ENCODE measurements at places on chromosomes 1 and 21. TPM values are rescaled to one million over a fixed set of nuclear protein-coding genes. Genes with fewer than 3 reads are reported as not detected.

DNA sequence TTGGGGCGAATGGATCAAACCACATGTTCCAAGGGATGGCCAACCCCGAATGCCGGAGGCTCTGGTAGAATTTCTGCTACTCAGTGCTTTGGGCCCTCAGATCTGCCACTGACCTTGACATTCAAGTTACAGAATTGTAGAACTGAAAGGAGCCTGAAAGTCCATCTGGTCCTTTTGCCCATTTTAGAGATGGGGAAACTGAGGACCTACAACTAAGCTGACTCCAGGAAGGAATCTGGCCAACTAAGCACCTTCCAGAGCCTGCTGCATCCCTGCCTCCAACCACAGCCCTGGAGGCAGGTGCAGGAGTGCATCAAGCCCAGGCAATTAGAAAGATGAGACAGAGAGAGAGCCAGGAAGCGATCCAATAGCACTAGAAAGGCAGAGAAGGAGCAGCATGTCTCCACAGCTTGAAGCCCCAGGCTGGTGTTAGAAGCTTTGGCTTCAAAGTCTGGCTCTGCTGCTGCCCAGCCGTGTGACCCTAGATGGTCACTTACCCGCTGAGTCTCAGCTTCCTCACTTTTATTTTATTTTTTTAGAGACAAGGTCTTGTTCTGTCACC lies 1.3 kb upstream of the CTRC start:
- DNase-seq: no peak

- DNase-seq: no peak
Measured at GRCh38 chr1:24181619-24182018, 5.5 kb downstream of the IFNLR1 start.

DNA sequence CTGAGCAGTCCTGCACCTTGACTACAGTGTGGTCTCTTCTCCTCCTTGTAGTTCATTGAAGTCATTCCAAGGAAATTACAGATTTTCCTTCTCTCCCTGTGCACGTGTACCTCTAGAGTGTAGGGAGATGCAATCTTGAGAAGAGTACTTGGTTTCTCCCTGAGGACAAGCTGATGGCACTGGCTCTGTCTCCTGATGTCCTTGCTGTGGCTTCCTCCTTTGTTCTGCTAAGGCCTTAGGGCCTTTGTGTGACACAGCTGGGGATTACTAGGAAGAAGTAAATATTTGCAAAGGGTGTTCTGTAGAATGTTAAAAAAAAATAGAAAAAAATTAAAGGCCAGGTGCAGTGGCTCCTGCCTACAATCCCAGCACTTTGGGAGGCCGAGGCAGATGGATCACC lies 66.2 kb upstream of the APOBEC4 start:
- DNase-seq: no peak

DNA sequence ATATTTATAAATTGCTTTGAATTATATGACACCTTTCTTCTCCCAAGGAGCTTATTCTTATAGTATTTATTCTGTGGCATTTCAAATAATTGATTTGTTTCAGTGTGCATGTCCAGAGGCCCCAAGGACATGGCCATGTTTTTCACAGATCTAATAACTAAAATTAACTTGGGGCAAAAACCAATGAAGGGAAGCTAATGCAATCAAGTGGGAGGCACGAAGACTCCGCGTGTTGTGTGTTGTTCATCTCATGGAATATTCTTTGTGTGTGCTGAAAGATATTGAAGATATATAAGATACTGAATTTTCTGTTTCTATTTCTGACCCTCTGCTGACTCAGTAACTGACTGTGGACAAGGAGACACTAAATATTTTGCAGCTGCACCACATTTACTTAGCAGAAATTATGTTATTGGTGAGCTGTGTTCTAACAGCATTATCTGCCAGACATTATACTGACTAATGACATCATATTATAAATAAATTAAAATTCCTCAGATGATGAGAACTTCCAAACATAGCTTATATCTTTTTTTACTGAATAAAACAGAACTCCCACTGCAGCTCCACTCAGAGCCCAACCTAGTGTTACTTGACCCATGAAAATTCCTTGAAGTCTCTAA lies 519.3 kb upstream of the CXADR start:
- no peak for DNase-seq

DNA sequence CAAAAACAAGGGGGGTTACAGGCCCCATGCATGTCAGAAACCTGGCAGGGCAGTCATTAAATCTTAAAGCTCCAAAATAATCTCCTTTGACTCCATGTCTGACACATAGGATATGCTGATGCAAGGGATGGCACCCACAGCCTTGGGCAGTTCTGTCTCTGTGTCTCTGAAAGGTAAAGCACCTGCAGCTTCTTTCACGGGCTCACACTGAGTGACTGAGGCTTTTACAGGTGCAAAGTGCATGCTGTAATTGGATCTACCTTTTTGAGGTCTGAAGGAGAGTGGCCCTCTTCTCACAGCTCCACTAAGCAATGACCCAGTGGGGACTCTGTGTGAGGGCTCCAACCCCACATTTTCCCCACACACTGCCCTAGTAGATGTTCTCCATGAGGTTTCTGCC lies 1309.0 kb upstream of the B3GALT2 start:
- no peak for DNase-seq

GRCh38 chr21:45351526-45352275 lies 53.3 kb upstream of the COL18A1 start:
- DNase-seq: no peak

DNA sequence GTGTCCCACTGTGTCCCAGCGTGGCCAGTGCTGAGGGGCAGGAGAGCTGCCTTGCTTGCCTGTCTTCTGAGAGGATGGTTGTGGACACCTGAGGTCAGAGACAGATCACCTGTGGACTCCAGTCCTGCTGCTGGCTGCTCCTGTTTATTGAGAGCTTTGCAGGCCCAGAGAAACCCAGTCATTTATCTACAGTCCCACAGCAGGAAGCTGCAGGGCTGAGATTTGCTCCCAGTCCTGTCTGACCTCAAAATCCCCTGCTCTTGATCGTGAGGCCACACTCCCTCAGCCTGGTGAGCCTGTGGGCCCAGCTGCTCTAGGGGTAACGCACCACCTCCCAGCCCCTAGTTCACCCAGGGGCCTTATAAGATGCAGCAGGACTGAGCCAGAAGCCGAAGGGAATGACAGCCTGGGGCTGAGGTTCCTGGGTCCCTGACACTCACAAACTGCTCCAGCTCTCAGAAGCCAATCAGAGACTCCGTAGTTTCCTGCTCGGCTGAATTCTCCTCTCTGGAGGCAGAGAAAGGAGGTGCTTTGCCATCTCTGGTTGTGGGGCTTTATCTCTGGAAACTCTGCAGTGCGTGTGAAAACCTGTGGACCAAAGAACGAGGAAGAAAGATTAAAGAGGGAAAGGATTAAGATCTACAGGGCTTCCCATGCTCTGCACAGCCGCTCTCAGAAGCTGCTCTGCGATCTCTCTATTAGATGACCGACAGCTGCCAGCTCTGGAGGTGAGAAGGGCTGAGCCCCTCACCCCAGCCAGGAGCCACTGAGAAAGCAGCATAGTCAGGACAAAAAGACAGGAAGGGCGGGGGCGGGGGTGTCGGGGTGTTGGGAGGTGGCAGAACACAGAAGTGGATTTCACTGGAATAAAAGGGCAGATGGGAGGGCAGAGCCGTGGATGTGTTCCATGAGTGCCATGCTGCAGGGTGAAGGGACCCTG lies 39.1 kb downstream of the UBIAD1 start:
- no peak for DNase-seq

DNA sequence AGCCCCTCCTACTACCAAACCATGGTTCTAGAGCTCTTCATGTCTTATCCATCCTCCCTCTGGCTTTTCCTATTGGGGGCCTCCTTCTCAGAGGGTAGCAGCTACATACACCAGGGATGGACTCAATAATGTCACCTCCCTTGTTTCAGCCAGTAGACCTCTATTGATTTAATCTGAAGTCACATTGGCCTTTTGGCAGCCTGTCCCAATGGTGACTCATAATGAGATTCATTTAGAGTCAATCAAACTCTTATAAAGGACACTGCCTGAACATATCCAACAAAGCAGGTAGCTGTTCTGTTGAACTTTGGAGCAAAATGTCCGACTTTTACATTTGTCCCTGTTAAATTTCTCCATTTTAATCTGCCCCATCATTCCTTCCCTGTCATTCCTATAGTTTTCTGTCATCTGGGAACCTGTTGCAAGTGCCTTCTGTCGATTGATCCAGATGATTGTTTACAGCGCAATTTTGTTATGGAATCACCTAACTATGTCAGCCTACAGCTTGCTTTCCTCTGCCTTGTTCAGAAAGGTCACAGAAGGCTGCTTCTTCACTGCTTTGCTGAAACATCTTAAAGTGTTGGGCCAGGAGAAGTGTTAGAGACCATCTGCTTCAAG lies 105.9 kb downstream of the ETS2 start:
- no peak for DNase-seq

The INSRR gene
- not detected for total RNA-seq

DNA sequence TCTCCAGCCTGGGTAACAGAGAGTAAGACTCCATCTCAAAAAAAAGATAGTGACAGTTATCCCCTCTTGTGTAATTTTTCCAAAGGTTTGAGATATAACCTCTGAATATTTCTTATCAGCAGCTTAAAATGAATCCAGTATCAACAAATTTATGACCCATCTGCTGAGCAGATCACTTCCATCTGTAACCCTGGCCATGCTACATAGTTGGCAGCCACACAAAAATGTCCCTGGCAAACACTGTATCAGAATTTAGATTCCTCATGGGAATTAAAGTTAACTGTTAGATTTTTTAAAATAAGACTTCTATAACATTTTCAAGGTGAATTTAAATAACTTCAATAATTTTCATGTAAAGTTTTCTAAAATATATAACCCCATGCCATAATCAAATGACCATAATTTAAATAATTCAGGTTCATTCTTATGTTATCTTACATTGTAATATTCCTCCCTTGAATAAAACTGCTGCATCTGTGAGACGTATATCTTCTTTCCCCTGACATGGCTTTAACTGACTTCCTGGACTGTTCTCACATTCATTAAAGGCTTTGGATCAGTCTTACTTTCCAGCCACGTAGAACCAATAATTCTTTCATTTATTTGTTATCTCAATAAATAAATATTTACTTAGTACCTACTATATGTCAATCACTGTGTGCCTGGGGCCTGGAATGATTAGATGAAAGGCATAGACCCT lies 5.3 kb upstream of the PRPF38B start:
- DNase-seq: no peak

DNA sequence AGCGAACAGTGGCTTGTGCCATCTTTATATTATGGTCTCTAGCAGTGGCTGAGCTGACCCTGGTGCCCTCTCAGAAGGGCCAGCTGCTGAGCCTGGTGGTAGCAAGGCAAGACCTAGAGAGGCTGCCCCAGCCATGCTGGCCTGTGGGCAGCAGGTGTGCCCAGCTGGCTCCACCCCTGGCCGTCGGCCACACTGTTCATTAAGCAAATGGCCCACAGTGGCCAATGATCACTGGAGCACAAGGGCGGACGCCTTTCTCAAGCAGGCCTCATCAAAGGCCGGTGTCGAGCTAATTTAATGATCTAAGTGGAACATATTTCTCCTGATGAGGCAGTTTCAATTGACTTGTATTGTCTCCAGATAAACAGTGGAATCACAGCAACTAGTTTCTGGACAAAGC lies 89.4 kb downstream of the GRIK3 start:
- DNase-seq: no peak

- DNase-seq: no peak
Measured at GRCh38 chr1:103563056-103563455, 8.3 kb upstream of the AMY2B start.

The PLEKHM2 gene
- total RNA-seq: 45.2 TPM

The WLS gene
- total RNA-seq: 40.5 TPM

DNA sequence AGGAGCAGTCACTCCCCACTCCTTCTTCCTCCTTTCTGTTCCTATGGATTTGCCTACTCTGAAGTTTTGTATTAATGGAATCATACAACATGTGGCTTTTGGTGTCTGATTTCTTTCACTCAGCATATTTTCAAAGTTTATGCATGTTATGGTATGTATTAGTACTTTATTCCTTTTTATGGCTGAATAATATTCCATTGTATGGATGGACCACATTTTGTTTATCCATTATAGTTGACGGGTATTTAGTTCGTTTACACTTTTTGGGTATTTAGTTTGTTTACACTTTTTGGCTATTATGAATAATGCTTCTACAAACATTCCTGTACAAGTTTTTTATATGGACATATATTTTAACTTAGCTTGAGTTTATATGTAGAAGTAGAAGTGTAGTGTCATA lies 113.1 kb downstream of the PCBP3 start:
- no peak for DNase-seq

DNA sequence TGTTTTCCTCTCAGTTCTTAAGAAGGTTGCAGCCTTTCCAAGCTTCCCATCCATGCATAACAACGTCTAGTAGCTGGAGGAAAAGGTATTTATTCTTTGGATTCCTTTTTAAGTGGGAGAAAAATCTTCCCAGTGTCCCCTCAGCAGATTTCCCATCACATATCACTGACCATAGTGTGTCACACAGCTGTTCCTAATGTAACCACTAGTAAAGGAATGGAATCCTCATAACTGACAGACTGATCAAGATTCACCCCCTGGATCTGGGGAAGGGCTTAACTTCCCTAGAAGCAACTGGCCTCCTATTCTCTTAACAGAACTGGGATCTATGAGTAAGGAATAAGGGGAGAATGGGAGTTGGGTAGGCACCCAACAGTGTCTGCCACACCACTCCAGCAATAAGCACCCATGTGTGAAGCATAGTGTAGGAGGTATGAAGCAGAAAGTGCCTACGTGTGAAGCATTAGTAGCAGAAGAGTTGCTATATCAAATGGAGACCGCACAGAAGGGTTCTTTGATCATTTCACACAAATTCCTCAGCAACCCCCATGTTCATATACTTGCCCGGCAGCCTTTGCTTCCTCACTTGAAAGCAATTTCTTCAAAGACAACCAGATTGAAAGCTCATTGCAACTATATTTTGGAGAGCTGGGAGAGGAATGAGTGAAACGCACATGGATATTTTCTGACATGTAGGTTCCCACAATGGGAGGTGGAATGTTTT lies 28.2 kb upstream of the DNAH14 start:
- no peak for DNase-seq

The PLPPR4 gene
- total RNA-seq: not detected

DNA sequence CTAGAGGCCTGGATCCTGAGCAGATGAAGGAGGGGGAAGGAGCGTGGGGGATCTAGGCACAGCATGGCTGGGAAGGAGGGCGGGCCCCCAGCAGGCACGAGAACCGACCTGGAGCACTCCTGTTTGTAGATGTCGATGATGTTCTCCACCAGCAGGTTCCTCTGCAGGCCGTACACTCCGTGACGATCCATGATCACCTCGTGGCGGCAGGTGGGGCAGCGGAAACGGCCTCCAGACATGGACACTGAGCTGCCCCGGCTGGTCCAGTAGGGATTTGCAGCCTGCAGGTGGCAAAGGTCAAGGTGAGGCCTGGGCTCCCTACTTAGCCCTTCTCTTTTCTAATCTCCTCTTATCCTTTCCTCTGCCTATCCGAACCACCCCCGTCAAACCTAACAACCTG lies 1.3 kb downstream of the TRIM63 start:
- DNase-seq: no peak

DNA sequence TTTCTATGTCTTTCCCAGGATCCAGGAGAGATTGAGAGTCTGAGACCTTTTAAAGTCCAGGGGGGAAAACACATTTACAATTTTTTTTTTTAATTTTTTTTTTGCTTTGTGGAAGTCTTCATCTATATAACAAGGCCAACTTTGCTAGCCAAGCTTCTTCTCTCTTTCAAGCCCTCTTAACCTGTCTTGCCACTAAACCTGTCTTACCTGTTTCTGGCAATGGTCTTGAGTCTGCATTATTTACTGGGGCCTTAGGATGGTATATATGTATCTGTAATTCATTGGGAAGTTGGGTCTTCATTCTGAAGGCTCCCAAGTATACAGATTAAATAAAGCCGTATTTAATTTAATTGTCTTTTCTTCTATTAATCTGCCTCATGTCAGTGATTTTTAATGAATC lies 750.9 kb upstream of the B3GALT2 start:
- no peak for DNase-seq

- DNase-seq: no peak
Measured at GRCh38 chr1:94218332-94218731, 19.1 kb downstream of the ARHGAP29 start.

The ZMYND12 gene
- total RNA-seq: not detected

All from HT1080 (cell line).